Activated naive CD4-positive, alpha-beta T cell treated with anti-CD3 and anti-CD28 coated beads, Interleukin-2, amount 10 ng/mL, durations not matched to agents 5 hours and 36 hours (primary cell): ENCODE measurements at places on chromosomes 6 and 20. TPM values are rescaled to one million over a fixed set of nuclear protein-coding genes. Genes with fewer than 3 reads are reported as not detected.

Gene OR2B6
- total RNA-seq: 0.23 TPM

Gene MEP1A
- total RNA-seq: not detected

Gene VSTM2L
- not detected for total RNA-seq

Gene DSP
- total RNA-seq: 0.15 TPM

Gene TP53TG5
- not detected for total RNA-seq

Gene CCN5
- total RNA-seq: not detected

Gene KDM1B
- 11.6 TPM for total RNA-seq

Gene AGER
- total RNA-seq: 55.3 TPM

Gene TEAD3
- total RNA-seq: 0.08 TPM

Gene SLC22A16
- not detected for total RNA-seq

Gene MCCD1
- total RNA-seq: not detected

Gene SIRPD
- not detected for total RNA-seq

Gene TMEM151B
- not detected for total RNA-seq

Gene SRXN1
- total RNA-seq: 6.2 TPM

Gene C2
- total RNA-seq: 0.51 TPM

Gene LAMA2
- total RNA-seq: not detected

Gene TRAPPC3L
- total RNA-seq: not detected

Gene CST4
- not detected for total RNA-seq

Gene NR2E1
- total RNA-seq: not detected

Gene FERMT1
- total RNA-seq: not detected

Gene HLA-DQB2
- not detected for total RNA-seq

Gene RALGAPB
- total RNA-seq: 33.8 TPM

Gene COL20A1
- total RNA-seq: not detected

Gene TCP11
- total RNA-seq: not detected

Gene HCRTR2
- not detected for total RNA-seq

Gene SLC17A2
- not detected for total RNA-seq

Gene SAMD10
- total RNA-seq: 20.7 TPM

Gene DSN1
- total RNA-seq: 25.2 TPM
